AG09309 (cell line): ENCODE measurements at places on chromosomes 16 and 17.

DNA sequence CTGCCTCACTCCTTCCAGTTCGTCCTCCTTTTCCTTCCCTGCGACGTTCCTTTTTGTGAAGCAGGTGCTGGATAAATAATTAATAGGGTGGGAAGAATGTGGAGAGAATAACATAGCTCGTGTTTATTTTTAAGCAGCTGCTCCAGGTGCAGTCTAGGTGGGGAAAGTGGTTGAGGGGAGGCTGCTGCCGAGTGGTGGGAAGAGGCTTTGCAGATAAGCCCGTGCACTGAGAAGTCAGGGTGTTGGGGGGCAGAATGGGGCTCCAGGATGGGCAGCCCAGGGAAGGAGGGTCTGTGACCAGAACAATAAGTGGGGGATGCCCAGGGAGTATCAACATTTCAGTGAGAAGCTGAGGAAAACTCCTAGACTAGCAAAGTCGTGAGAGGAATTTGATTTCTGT, 300.5 kb downstream of the CPPED1 start:
- no peak for DNase-seq

GRCh38 chr17:77352441-77352840, 211.7 kb downstream of the SEC14L1 start:
- no peak for DNase-seq

DNA sequence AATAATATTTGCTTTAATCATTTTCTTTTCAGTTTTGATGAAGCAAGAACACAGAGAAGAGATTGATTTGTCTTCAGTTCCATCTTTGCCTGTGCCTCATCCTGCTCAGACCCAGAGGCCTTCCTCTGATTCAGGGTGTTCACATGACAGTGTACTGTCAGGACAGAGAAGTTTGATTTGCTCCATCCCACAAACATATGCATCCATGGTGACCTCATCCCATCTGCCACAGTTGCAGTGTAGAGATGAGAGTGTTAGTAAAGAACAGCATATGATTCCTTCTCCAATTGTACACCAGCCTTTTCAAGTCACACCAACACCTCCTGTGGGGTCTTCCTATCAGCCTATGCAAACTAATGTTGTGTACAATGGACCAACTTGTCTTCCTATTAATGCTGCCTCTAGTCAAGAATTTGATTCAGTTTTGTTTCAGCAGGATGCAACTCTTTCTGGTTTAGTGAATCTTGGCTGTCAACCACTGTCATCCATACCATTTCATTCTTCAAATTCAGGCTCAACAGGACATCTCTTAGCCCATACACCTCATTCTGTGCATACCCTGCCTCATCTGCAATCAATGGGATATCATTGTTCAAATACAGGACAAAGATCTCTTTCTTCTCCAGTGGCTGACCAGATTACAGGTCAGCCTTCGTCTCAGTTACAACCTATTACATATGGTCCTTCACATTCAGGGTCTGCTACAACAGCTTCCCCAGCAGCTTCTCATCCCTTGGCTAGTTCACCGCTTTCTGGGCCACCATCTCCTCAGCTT, 45.0 kb downstream of the ESRP2 start:
- no peak for DNase-seq

DNA sequence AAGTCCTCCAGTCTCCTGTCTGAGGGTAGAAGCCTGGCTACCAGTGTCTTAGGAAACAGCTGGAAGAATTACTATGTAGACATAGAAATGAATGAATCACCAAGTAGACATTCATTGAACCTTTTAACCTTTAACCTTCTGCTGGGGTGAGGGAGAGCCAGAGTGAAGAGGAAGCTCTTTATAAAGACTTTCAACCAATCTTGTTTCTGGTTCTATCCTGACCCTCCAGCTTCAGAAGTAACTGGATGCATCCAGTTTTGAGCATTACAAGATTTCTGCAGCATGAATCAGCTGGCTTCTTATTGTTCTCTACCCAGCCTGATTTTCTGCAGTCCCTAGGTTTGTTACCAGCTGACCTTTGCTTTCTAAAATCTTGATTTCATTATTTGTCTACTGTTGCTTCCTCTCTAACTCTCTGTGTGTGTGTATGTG, 8.5 kb downstream of the TEKT1 start:
- DNase-seq, result no peak

DNA sequence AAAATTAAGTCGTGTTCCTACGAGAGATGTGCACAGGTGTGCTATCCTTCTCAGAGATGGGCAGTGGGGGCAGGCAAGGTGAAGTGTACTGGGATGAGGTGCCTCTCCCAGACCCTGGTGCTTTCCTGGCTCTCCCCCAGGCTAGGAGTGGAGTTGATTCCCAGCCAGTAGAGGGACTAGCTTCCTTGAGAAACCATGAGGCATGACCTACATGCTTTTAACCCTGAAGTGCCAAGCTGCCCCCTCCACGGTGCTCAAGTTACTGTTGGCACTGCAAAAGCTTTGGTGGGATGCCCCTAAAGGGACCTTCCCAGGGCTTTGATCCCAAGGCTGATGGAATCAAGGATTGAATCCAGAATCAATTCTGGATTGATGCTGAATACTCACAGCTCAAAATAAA, 47.0 kb upstream of the SREBF1 start:
- no peak for DNase-seq

DNA sequence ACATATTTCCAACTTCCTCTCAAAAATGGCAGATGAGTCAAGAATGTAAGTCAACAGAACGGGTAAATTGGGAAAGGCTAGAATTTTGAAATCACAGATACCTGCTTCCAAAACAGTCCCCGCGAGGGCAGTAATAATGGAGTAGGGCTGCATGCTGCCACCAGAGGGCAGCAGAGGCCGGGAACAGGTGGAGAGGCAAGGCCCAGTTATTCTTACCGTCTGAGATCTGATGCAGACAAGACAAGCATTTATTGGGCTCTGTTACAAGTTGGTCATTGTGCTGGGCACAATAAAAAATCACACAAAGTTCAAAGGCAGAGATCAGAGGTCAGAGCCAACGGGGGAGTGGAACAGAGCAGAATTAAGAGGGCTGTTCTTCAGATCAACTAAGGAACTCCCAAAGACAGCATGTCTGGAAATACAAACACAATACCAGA, 8.8 kb upstream of the MLKL start:
- no peak for DNase-seq

GRCh38 chr16:12127244-12127643, 150.7 kb downstream of the SNX29 start:
- no peak for DNase-seq

DNA sequence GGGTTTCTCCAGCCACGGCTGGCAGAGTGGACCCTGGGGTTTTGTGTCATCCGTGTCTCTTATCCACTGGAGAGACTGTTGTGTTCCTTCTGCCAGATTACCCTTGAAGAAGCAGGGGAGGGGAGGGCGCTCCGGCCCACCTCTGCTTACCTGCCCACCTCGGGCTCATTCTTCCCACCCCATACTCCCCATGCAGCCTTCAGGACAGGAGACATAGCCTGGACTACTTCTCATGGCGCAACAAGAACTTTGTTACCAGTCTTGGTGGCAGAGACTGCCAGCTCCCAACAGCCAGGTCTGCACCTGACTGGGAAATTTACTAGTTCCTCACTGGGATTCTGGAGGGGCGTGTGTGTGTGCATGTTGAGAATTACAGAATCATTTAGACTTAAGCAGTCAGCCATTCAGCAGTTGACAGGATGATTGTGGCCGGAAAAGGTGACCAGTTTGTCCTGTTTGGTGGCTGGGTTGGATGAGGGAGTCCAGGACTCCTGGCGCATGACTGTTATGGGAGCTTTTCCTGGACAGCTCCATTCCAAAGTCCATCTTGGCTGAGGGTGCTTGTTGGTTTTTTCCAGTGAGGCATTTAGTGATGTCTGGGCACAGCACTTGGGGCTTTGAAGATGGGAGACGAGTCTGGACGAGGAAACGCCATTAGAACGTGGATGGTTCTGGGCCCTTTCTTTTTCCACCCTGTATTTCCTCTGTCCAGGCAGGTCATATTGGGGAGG, 8.7 kb downstream of the GSE1 start:
- DNase-seq, result no peak

DNA sequence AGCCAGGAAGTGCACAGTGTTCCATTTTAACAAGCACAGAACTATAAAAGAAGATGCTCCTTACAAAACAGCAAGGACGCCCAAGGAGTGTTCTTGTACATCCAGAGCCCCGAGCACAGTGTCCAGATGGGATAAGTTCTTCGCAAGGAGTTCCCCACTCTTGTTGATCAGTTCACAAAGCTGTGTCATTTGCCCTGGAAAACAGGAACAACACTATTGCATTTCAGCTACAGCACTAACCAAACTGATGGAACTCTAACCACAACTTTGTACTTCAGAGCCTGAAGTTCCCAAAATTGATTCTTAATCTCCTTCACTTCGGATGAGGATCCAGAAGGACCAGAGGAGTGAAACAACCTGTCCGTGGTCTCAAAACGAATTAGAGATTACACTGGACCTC, 5.1 kb downstream of the COPS3 start:
- no peak for DNase-seq

DNA sequence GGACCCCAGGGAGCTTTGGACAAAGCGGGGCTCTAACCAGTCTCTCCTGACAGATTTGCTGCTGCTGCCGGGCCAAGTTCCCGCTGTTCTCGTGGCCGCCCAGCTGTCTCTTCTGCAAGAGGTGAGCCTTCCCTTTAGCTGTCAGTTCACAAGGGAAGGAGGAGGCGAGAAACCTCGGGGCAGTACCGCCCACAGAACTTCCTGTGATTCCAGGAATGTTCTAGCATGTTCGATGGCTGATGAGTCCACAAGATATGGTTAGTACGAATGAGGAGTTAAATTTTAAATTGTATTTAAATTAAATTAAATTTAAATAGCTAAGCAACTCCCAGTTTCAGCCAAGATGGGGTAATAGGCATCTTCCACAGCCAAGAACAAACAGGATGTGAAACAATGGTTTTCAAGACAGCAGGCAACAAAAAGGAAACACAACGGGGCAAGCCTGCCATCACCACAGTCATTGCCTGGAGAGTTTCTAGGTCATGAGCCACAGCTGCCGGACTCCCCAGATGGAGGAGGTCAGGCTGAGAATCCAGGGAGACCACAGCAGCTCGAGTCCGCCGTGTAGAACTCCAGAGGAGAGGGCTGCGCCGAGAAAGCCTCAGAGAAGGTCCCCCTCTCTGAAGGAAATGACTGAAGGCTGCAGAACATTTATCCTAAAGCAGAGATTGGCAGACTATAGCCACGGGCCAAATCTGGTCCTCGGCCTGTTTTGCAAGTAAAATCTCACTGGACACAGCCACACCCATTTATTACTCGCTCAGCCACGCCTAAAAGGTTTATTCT, 9.5 kb upstream of the TCF25 start:
- DNase-seq, result no peak

GRCh38 chr17:72631568-72631948, 460.9 kb downstream of the SLC39A11 start:
- no peak for DNase-seq

GRCh38 chr16:673399-673991, 2.0 kb upstream of the RHBDL1 start:
- DNase-seq, result no peak

GRCh38 chr17:49000943-49001342, 3.8 kb downstream of the IGF2BP1 start:
- no peak for DNase-seq

DNA sequence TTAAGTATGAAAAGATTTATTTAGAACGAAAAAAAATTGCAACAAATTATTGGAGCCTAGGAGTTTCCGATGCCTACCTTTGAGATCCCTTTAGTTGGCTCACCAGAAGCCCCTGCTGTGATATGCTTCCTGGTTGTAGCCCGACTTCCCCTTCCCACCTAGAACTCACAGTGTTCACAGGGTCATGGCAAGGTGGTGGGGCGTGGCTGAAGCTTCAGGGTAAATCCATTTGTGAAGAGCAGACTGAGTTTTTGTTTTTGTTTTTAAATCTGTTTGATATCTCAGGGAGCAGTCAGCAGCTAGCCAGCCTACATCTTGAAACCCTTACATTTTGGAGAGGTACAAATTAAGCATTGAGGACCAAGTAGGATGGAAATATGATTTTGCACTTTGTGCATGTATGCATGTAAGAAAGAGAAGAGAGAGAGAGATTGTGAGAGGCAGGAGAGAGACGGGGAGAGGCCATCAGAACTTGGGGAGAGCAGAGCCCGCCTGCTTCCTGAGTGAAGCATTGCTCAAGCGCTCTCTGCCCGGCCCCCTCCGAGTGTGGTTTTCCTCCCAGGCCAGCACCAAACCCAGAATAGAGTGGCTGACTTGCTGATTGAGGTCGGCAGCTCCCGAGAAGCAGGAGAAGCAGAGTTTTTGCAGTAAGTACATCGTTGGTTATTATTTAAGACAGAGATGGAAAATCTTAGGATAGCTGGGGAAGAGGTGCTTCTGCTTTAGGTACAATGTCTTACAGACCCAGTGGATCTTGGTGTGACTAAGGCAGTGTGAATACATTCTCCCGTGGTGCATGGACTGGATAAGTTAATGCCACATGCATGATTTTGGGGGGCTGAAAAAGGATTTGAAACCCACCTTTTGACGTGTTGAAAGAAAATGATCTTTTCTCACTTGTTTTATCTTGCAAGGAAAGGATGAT, 64.2 kb downstream of the SPECC1 start:
- no peak for DNase-seq

GRCh38 chr16:74480150-74481029, 59.1 kb upstream of the CLEC18B start:
- no peak for DNase-seq

GRCh38 chr17:51995797-51996403, 162.6 kb downstream of the CA10 start:
- DNase-seq, result no peak

DNA sequence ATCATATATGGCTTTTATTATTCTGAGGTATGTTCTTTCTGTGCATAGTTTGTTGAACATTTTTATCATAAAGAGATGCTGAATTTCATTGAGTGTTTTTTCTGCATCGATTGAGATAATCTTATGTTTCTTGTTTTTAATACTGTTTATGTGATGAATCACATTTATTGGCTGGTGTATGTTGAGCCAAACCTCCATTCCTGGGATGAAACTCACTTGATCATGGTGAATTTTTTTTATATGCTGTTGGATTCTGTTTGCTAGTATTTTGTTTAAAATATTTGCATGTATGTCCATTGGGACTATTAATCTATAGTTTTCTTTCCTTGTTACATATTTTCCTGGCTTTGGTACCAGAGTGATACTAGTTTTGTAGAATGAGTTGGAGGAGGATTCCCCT, 500.2 kb downstream of the CDH11 start:
- no peak for DNase-seq

- DNase-seq, result no peak
Observed at GRCh38 chr17:28553000-28553505, 629 bp upstream of the UNC119 start.

DNA sequence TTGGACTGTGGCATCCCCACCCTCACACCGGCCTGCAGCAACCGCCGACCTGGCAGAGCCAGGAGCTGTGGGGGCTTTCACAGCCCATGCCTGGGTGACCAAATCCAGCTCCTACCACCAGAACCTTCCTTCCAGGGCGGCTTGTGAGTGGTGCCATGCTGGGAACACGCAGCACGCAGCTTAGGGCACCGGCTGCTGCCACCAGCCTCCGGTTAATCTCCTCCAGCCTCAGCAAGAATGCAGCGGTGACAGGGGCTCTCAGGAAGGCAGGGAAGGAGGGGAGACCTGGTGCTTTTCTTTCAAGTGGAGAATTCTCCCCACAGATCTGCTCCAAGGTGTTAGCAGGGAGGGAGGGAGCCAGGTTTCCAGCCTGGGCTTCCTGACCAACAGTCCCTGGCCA, 32.3 kb upstream of the ANKRD40CL start:
- no peak for DNase-seq

GRCh38 chr17:29576214-29577000, 7.9 kb downstream of the TP53I13 start:
- no peak for DNase-seq

GRCh38 chr17:78268951-78269905, 37.8 kb downstream of the TMEM235 start:
- no peak for DNase-seq
